Stimulated activated CD8-positive, alpha-beta memory T cell treated with anti-CD3 and anti-CD28 coated beads, Interleukin-4, amount 100 ng/mL, for 1 hour (primary cell): ENCODE measurements at places on chromosomes 3 and 15.

DNA sequence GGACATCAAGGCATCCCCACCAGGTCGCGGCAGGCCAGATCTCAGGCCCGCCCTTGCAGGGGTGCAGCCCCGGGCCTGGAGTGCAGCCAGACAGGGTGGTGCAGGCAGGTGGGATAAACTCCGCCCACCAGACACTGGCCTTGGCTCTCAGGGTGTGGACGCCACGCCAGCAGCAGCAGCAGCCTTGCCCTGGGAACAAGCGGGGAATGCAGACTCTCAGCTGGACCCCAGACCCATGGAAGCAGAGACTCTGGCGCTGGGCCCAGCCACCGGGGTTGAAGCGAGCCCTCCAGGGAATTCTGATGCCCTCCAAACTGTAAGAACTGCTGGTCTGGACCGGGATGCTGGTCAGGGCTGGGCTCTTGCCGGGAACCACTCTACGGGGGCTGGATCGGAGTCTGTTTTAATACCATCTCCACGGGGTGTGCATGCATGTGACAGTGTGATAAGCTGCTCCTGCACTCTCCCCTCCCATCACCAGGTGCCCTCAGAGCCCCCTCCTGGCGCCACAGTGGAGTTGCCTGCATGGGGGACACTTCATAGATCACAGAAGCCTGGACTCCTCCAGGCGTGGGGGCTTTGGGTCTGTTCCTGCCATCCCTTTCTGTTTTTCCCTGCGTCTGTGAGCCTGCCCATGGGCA is 142.7 kb downstream of the NSMCE3 start:
- no peak for DNase-seq

- no peak for DNase-seq
Observed at GRCh38 chr15:90264671-90265070, 801 bp upstream of the NGRN start.

GRCh38 chr3:13191016-13191415 is 117.8 kb upstream of the IQSEC1 start:
- DNase-seq, result no peak

GRCh38 chr3:193095366-193095765 is 145.7 kb upstream of the PLAAT1 start:
- no peak for DNase-seq

DNA sequence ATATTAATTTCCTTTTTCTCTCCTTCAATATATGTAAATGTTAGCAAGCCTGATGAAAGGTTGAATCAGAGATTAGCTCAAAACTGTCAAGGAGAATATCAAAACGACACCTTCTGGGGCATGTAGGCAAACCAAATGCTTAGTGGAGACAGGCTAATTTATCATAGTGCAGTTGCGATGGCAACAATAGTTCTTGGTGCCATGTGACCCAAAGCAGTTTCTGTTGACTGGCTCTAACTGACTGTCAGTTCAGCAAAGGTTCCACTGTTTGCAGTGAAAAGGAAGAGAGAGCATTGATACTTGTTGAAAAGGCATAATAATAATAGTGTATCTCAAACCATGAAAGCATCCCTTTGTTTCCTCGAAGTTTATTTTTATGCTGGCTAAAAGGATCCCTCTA is 513.9 kb downstream of the NLGN1 start:
- no peak for DNase-seq
